ENCODE measurements at places on chromosomes 2 and 18.

DNA sequence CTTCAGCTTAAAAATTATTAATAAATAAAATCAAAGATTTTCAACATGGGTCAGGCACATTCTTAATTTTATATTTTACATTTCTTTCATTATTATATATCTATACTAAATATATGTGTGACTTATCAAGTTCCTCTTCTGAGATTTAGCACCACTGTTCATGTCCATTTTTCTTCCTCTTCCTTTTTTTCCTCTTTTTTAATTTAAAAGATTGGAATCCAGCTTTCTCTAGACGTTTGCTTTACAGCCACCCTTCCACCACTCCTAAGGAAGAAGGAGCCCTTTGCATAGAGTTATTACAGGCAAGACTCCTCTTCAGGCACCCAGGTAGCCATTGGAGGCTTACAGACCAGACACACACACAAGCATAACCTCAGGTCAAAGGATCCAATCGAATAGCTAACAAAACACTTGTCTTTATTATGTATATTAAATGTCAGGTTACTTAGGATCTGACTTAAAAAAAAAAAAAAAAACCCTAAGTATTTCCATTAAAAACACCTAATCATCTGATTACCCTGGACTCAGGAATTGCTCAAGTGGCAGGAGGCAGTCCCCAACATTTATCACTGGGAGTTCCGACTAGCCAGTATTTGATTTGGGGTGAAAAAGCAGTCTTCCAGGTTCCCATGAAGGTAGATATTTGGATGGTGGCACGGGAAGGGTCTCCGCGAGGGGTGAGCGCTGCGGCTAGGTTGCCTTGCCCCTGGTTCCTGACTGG lies 2.4 kb upstream of the ZEB2 start:
- DNase-seq: no peak

- DNase-seq: no peak
Measured at GRCh38 chr2:99576775-99577174, 87.0 kb upstream of the REV1 start.

GRCh38 chr18:46222093-46222492 lies 117.9 kb downstream of the HAUS1 start:
- no peak for DNase-seq

GRCh38 chr2:65577654-65578053 lies 145.3 kb upstream of the SPRED2 start:
- no peak for DNase-seq

- DNase-seq: no peak
Measured at GRCh38 chr2:123652320-123652719, 372.8 kb upstream of the CNTNAP5 start.

GRCh38 chr2:128410035-128410757 lies 91.5 kb upstream of the HS6ST1 start:
- no peak for DNase-seq

Measured in bronchial epithelial cell (primary cell).